HS-5 (cell line): ENCODE measurements at places on chromosomes 12 and 14.
A peak's percentile ranks its signal among the peaks of the same experiment; 100 is the strongest.

DNA sequence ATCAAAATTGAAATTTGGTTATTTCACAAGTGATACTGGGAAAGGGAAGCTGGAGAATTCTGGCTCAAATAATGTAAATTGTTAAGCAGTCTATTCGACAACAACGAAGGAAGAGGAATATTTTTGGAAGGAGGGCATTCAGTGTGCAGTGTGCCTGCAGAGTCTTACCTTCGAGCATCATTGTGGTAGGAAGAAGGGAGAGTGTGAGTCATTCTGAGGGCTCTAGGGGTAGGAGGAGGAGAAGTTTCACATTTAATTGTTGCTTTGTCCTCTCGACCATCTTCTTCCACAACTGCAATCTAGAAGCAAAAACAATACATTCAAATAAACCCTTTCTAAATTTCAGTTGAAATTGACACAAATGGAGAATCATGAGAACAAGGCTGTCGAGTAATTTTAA lies 263.0 kb downstream of the ACSS3 start:
- no peak for DNase-seq

DNA sequence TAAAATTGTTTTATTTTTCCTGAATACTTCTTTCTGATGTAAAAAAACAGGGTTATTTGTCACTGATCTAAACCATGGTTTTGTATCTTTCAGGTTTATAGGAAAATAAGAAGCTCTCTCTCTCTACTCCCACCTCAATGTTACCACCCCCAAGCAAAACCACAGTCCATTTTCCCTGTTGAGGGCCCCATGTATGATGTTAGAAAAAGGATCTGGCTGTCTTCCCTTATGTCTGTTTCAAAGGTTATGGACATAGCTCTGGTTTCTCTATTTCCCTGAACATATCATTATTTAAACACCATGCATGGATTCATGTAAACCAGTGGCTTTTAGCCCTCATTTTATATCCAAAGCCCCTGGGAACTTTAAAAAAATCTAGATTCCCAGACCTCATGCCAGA lies 649.0 kb upstream of the TBX3 start:
- no peak for DNase-seq

- DNase-seq: no peak
These were observed 1.4 kb upstream of the GLRX5 start for GRCh38 chr14:95533391-95533821.

DNA sequence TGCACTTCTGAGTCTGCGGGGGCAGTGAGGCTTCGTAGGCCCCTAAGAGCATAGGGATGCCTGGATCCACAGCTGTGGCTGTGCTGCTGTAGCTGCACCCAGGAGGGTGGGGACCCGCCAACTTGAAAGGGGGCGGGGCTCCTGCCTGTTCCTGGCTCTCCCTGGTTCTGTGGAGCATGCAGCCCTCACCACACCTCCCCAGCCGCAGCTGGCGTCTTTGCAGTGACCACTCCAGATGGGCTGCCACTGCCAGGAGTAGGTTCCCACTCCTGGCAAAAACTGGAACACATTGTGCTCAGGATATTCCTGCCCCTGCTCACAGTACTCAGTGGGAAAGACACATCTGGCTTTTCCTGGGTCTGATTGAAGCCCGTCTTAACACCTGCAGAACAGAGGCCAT lies 35.8 kb downstream of the TIMELESS start:
- DNase-seq: no peak

DNA sequence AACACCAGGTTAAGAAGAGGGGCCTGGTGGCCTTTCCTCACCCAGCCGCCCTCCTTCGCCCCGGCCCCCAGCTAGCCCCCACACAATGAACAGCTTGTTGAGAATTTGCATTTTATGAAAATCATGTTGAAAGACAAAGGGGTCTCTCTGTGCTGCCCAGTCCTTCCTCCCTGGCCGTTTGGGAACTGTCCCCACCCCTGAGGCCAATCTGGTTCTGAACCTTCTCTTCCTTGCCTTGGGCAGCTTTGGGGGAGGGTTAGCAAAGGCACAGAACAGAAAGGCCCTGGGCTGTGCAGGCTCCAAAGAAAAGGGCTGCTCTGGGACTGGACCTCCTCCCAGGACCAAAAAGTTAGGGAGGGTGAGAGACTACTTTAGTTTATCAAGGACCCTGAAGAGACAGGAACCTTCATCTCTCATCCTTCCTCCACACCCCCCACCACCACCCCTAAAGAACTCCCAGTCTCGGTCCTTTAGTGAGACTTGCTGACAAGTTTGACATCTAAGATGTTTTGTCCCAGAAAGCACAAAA lies 1.3 kb downstream of the TAMALIN start:
- DNase-seq: no peak

- no peak for DNase-seq
These were observed 11.2 kb upstream of the LRIG3 start for GRCh38 chr12:58931518-58931917.

DNA sequence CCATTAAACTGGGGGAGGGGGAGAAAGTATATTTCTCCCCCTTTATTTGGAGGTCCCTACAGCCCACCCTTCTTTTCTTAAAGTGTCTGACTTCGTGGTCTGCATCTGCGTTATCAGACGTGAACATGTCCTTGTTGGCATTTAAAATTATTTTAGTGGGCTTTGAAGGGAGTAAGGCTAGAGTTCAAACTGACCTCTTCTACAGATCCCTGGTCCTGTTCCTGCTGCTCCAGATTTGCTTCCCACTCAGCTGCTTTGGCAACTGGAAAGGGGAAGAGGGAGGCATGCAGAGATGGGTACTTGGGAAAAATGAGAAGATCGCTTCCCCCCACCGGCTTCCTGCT lies 611 bp upstream of the SIX6 start:
- DNase-seq: no peak

- DNase-seq: no peak
These were observed 1.2 kb downstream of the CDKN1B start for GRCh38 chr12:12718381-12718759.

DNA sequence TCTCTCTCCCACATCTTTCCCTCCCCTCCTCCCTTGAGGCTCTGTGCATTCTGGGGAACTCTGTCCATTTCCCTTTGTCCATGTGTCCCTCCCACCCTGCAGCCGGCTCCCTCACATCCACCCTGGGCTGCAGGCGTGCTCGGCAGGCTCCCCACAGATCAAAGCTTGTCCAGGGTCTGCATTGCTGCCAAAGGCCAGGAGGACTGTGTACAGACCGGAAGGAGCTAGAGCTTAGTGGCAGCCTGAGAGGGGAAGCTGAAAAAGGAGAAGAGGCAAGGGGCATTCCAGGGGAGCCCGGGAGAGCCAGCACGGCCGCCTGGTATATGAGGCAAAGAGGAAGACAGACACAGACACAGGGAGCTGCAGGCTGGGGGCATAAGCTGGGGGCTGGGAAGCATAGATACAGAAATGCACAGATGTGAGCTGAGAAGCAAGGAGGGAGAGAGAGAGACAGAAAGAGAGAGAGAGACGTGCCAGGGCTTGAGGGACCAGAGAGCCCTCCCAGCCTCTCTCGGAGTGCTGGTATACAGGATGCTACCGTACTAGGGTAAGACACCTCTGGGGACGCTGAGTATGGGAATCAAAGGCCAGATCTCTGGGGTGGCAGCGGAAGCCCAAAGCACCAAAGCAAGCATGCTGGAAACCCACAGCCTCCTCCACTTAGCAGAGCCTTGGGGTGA lies 3.3 kb downstream of the CD4 start:
- no peak for DNase-seq

- no peak for DNase-seq
These were observed 252.4 kb downstream of the KCNC2 start for GRCh38 chr12:74957231-74957630.

- DNase-seq: no peak
These were observed 166.9 kb downstream of the BRMS1L start for GRCh38 chr14:35992816-35993683.

DNA sequence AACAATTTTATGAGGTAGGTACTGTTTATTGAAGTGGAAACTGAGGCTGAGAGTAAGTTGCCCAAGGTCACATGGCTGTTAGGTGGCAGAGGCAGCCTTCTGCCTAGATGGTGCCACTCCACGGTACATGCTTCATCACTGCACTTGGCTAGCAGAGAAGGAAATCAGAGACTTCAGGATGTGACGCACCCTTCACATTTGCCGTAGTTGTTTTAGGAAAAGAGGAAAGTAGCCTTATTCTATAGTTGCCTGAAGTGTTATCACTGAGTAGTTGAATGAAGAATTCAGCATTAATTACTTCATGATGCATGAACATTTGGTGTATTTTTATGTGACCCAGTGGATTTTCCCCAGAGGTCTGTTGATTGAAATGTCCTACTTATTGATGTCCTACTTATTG lies 55.7 kb downstream of the ERC1 start:
- no peak for DNase-seq

GRCh38 chr14:94054401-94054800 lies 26.6 kb downstream of the DDX24 start:
- no peak for DNase-seq

DNA sequence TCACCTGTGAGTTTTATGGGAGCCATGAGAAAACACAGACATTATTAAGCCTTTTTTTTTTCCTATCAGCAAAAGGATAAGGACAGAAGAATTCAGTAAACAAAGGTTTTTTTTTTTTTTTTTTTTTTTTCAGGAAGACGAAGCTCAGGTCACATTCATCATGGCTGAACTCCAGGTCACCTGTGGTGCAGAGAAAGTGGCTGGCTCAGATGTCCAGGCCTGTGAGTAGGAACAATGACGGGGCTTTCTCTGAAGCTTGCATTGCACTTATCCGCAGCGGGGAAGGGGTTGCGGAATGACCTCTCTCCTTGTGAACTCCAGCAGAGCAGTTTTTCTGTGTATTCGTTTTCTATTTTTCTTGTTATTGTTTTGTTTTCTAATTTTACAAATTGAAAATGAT lies 759.6 kb upstream of the TMEM132C start:
- DNase-seq: no peak

DNA sequence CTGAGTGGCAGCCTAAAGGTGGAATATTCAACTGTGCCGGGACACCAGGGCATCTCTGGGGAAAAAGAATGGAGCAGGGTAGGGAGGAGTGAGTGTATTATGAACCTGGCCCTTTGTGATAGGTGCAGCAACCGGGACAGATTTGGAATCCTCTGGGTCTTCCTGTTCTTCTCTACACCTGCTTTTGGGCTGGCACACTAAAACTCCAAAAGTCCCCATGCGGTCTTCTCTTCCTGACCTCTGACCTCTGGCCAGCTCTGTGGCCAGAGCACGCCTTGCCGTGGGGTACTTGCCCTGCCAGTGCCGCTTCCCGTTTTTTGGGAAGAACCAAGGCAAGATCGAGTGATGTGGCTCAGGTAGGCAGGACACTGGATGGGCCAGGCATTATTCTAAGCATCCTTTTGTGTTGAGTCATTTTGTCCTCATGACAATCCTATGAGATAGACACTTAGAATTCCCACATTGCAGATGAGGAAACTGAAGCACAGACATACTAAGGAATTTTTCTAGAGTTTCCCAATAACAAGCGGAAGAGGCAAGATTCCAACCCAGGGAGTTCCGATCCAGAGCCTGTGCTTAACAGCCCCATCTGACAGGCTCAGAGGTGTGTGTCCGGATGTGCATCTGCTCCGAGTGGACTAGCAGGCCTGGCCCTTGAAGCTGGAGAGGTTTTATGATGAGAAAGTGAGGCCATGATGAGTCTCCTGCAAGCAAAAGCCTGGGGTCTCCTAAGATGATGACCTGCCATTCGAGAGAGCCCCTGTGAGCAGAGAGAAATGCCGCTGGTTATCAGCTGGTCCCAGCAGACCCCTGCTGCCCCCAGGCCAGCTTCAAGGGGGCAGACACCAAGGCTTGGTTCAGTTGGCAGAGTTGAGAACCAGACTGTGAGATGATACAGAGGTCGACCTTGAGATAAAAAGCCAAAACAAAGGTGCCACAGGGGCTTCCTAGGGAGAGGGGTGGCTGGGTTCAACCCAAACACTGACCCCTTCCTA lies 67.9 kb upstream of the ESRRB start:
- DNase-seq: peak; percentile 5

GRCh38 chr14:69270795-69271708 lies 11.1 kb downstream of the GALNT16 start:
- DNase-seq: no peak

GRCh38 chr12:43294916-43295315 lies 257.1 kb downstream of the ADAMTS20 start:
- DNase-seq: no peak

DNA sequence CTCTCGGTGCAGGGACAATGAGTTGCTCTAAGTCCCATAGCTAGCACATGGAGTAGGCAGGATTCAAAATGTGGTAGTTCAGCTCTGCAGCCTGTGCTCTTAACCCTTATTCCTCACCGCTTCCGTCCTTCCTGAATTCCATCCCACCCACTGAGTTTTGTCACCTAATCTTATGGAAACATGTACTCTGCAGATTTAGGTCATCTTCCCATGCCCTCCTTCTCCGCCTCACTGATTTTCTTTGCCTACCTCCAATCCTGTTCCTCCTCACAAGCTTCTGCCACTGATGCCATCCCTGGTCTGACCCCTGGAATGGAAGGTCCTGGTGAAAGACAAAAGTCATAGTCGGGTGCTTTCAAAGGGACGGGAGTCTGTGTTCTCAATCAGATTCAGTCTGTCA lies 46.5 kb upstream of the ABCC9 start:
- no peak for DNase-seq

DNA sequence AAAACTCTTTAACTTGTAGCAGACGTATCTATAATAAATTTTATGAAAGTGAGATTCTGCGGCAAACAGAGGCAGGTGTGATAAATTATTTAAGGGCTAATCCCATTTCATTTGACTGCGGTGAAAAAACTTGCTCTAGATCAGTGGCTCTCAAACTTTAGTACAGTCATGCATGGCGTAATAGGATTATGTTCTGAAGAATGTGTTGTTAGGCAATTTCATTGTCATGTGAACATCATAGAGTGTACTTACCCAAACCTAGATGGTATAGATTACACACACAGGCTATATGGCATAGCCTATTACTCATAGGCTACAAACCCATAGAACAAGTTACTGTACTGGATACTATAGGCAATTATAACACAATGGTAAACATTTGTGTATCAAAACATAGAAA lies 83.7 kb downstream of the HEATR5A start:
- peak; percentile 76 for DNase-seq

DNA sequence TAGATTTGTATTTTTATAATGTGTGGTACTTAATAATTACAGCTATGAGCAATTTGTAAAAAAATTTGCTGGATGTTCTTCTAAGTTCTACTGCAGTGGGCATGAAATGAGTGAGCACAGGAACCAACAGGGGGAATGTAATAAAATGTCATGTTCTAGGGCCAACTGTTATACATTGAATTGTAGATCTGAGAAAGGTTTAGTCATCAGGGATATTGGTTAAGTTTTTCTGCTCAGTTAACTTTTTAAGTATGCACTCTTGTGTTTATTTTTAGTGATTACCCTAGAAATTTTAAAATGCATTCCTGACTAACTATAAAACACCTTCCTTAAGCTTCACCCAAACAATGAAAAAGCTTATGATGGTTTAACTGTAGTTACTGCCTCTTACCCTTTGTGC lies 101.8 kb downstream of the CAND1 start:
- no peak for DNase-seq

DNA sequence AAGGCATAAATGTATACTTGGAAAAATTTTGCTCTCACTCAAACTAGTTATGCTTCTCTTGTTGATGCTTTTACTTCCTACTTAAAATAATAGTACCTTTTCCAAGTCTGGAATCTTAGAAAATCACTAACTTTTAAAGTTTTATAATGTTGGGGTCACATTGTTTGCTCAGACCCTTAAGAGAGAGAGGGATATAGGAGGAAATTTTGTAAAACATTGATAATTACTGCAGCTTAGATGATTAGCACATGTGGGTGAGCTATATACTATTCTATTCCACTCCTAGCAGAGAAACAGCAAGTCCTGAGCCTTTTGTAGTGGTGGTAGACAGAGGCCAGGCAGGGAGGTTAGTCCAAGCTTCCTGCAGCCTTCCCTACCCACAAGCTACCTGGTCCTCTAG lies 13.4 kb downstream of the EID3 start:
- DNase-seq: no peak
